Keratinocyte (primary cell): ENCODE measurements at places on chromosomes 11 and 22. TPM values are rescaled to one million over a fixed set of nuclear protein-coding genes. Genes with fewer than 3 reads are reported as not detected.

Gene C11orf65
- polyA plus RNA-seq: 0.34 to 0.83 TPM (median 0.46 TPM) in 3 replicates

Gene IRAG1
- polyA plus RNA-seq: 0.37 to 0.71 TPM (median 0.51 TPM) in 3 replicates

DNA sequence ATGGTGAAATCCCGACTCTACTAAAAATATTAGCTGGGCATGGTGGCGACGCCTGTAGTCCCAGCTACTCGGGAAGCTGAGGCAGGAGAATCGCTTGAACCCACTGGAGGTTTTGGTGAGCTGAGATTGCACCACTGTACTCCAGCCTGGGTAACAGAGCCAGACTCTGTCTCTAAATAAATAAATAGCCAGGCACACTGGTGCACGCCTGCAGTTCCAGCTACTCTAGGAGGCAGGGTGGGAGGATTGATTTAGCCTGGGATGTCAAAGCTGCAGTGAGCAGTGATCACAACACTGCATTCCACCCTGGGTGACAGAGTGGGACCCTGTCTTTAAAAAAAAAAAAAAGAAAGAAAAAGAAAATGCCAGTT lies 17.4 kb downstream of the SUSD2 start:
- no peak for DNase-seq

GRCh38 chr11:10302359-10302743 lies 2.5 kb upstream of the ADM start:
- no peak for DNase-seq

GRCh38 chr11:58965246-58965985 lies 26.1 kb downstream of the GLYATL1 start:
- no peak for DNase-seq

DNA sequence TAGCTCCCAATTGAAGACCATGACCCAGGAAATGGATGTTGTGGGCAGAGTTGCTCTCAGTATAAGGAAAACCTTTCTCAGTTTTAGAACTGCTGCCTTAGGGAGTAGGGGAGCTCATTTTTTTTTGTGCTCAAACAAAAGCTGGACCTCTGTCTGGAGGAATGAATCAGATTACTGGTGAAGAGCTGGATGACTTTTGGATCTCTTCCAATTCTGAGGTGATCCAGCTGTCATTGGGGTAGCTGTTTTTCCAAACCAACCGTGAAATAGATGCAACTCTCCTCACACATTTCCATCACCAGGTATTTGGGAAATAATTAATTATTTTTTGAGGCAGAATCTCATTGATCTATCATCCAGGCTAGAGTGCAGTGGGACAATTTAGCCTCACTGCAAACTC lies 251.3 kb upstream of the PLET1 start:
- DNase-seq: no peak

DNA sequence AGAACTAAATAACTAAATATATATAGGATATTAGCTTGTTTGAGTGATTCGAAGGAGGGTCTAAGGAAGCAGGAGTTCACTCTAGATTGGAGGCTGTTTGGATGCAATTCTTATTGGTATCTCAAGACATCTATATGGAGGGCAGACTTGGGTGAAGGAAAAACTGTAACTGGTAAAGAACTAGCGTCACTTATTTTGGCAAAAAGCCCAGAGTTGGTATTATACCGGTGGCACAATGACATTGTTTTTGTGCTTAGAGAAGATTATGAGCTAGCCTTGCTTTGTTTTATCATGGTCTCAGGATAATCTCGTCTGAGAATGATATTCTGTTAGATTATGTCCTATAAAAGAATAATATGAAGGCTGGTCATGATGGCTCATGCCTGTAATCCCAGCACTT lies 6.0 kb upstream of the SLC35F2 start:
- DNase-seq: no peak
